ENCODE measurements at places on chromosomes 1 and 21. TPM values are rescaled to one million over a fixed set of nuclear protein-coding genes. Genes with fewer than 3 reads are reported as not detected.

The MYOG gene
- total RNA-seq: 15.7 TPM

GRCh38 chr21:27648560-27648959 lies 681.7 kb upstream of the ADAMTS5 start:
- no peak for DNase-seq

The SH2D5 gene
- total RNA-seq: 0.26 TPM

GRCh38 chr1:22286491-22286890 lies 143.6 kb upstream of the WNT4 start:
- DNase-seq: no peak

The NCAM2 gene
- total RNA-seq: 0.64 TPM

- DNase-seq: no peak
These were observed 4.0 kb downstream of the WDR26 start for GRCh38 chr1:224430511-224431113.

- no peak for DNase-seq
These were observed 127.8 kb downstream of the FOXD2 start for GRCh38 chr1:47565676-47566075.

- DNase-seq: no peak
These were observed 14.1 kb upstream of the ARF1 start for GRCh38 chr1:228068359-228068758.

The KRTAP7-1 gene
- total RNA-seq: not detected

The ZYG11A gene
- total RNA-seq: 0.18 TPM

The C1orf116 gene
- 0.08 TPM for total RNA-seq

DNA sequence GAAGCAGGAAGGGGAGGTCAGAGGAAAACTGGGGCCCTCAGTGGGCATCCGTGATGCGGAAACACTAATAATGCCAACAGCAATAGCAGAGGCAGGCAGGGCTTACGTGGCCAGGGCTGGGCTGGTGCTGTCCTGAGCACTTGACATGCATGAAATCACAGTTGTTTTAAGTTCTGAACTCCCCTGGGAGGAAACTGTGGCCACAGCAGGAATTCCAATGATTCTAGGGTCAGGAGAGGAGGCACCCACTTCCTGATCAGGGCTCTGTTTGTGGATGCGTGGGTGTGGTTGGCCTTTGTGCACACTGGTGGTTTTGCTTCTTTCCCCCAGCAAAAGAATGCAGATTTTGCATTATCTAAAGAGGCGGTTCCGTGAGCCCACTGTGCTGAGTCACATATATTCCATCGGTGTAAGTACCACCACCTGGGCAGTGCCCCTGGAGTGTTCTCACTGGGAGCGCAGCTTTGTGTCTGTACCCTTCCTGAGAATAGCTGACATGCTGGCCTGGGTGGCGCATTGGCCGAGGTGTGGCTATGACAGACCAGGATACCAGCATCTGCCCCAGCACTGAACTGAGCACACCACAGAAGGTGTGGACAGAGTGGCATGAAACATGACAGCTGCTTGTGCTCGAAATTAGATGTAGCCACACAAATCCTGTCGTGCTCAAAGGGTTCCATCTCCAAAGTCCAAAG lies 71.0 kb downstream of the PDE9A start:
- DNase-seq: no peak

The PTPRU gene
- 19.0 TPM for total RNA-seq

DNA sequence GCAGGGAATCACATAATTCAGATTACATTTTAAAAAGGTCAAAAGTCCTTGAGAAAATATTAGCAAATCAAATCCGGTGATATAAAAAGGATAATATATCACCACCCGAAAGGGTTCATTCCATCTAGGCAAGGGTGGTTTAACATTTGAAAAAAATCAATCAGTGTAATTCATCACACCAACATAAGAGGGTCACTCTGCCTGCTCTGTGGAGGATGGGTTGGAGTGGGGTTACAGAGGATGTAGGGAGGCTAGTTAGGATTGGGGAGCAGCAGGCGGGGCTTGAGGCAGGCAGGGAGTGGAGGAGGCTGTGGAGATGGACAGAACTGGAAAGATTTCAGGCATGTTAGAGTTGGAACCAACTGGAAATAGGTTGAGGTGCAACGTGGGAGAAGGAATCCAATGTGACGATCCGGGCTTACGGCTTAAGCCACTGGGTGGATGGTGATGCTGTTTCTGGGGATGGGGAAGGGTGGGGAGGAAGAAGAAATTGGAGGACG lies 12.5 kb downstream of the ADORA1 start:
- DNase-seq: no peak

The VANGL2 gene
- 79.8 TPM for total RNA-seq

GRCh38 chr1:245054507-245055270 lies 100.1 kb upstream of the KIF26B start:
- no peak for DNase-seq

DNA sequence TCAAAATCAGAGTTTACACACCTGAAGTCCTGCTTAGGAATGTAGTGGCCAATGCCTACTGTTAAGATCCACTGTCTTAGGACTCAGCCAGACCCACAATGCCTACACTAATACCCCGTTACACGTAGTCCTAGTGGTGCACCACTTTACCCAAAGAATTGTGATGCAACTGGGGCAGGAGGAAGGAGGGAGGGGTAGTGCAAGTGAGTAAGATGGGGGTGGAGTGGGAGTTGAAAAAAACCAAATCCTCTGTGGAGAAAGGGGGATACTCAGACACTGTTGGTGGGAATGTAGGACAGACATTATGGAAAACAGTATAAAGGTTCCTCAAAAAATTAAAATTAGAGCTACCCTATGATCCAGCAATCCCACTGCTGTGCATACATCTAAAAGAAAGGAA lies 19.5 kb downstream of the GLIS1 start:
- DNase-seq: no peak

The GBP2 gene
- 0.36 TPM for total RNA-seq

The KIAA0040 gene
- 4.1 TPM for total RNA-seq

The LRRC38 gene
- not detected for total RNA-seq

DNA sequence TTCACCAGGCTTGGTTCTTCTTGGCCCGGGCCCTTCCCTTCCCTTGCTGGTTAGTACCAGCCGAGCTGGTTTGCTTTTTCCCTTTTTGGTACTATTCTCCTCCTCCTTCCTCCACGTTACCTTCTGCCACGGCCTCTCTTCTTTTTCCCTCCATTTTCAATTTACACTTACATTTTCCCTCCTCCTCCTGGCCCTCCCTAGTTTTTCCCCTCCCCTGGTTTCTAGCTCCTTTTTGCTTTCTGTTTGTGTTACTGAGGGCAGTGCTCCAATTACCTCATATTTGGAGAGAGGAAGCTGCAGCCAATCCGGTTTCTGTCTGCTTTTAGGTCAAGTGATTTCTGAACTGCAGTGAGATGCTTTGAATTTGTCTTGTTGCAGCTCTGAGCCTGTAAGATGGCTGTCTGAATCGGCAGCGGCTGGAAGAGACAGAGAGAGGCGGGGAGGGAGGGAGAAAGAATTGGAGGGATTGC lies 63.7 kb downstream of the MACF1 start:
- DNase-seq: peak; percentile 18

The VSIG8 gene
- total RNA-seq: not detected

DNA sequence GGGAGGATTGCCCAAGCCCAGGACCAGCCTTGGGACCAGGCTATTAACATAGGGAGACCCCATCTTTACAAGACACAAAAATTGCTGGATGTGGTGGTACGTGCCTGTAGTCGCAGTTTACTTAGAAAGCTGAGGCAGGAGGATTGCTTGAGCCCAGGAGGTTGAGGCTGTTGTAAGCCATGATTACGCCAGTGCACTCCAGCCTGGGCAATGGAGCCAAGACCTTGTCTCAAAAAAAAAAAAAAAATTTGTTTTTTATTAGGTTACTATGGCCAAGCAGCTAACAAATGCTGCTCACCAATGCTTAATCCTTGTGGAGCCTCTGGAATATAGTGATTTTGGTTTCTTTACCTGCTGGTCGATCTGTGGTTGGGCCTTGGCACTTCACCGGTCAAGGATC lies 8.8 kb downstream of the ARID1A start:
- DNase-seq: no peak

GRCh38 chr1:5161372-5161771 lies 507.0 kb downstream of the AJAP1 start:
- no peak for DNase-seq

The SLC22A15 gene
- total RNA-seq: 21.9 TPM

DNA sequence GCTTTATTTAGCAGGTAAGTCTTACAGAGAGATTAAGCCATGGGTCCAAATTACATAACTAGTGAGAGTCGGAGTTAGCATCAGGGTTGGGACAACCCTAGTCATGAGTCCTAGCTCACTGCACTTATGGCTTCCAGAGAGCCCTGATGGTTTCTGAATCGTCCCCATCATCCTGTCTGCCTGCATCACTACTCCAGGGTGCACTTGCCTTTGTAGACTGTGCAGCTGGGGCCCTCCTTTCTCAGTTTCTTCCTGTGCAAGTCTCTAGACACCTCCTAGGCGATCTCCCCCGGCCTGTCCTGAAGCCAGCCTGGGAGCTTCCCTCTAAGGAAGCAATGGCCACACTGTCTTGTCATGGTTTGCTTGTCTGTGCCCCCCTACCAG lies 37.1 kb downstream of the KIAA0040 start:
- DNase-seq: no peak

The MAP3K7CL gene
- total RNA-seq: 1.0 TPM

The SLAMF9 gene
- not detected for total RNA-seq

The FAM72D gene
- 3.0 TPM for total RNA-seq

The ACTL8 gene
- 0.26 TPM for total RNA-seq

DNA sequence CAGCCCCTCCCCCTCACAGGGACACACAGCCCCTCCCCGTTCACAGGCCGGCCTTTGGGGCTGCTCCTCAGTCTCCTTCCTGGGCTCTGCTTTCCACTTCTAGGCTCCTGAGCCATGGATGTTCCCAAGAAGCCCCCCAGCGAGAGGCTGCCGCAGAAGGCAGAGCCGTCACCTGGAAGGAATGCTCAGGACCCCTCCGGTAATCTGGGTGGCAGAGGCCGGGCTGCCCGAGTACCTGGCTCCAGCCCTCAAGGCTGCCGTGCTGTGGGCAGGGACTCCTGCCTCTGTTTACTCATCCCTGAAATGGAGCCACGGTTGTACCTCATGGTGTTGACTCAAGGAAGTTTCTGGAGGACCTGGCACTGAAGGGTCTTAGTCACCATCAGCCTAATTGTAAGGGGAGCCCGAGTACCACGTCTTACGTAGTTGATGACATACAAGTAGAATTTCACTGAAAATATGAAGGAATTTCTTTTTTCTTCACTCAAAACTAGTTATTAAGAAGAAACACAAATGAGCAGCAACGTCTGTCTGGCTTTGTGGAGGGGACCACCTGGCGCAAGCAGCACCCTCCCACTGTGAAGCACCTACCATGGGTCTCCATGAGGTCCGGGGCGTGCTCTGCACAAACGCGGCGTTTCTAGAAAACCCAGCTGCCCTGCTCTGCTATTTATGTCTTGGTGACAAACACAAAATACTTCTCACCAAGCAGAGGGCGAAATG lies 33.7 kb downstream of the PRDM15 start:
- DNase-seq: no peak

GRCh38 chr1:164263540-164263939 lies 295.4 kb upstream of the PBX1 start:
- DNase-seq: no peak

- DNase-seq: no peak
These were observed 142.4 kb downstream of the GLUL start for GRCh38 chr1:182249201-182249676.

- DNase-seq: no peak
These were observed 354 bp downstream of the HAPLN2 start for GRCh38 chr1:156619582-156619955.

DNA sequence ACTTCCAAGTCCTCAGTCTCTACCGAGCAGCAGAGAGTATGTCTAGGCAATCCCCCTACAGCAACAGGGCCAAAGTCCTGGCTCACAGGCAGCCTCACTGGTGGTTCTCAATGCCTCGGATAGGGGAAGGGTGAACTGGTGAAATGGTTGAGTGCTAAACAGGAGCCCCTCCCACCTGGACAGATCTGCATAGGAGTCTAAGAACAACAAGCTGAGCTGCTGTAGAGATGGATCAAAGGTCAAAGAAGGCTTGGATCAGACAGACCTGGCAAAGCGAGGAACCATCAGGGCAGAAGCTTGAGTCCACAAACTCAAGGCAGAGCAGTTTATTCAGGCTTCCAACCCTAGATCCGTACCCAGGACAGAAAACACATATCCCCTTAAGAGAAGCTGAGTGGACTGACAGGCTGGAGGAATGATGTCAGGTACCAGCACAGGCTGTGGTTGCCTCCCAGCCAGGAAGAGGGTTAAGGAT lies 31.8 kb downstream of the RABIF start:
- DNase-seq: no peak

DNA sequence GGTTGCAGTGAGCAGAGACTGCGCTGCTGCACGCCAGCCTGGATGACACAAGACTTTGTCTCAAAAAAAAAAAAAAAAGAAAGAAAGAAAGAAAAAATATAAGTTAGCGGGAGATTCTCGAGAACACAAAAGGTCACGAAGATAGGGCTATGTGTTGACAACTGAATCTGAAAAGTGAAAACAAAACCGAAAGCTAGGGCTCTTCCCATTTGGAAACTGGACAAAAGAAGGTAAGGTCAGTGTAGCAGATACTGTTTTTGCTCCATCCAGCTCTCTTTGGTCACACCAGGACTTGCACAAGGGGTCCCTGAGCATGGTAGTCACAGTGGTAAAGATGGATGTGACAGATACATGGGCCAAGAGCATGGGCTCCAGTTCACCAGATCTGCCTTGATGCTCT lies 60.4 kb upstream of the MAP10 start:
- DNase-seq: no peak

The ZFP69B gene
- total RNA-seq: 4.0 TPM

GRCh38 chr21:44930543-44930981 lies 9.3 kb upstream of the SLX9 start:
- DNase-seq: no peak

The CR1L gene
- total RNA-seq: 48.0 TPM

- no peak for DNase-seq
These were observed 8.8 kb upstream of the ADAR start for GRCh38 chr1:154616659-154617345.

DNA sequence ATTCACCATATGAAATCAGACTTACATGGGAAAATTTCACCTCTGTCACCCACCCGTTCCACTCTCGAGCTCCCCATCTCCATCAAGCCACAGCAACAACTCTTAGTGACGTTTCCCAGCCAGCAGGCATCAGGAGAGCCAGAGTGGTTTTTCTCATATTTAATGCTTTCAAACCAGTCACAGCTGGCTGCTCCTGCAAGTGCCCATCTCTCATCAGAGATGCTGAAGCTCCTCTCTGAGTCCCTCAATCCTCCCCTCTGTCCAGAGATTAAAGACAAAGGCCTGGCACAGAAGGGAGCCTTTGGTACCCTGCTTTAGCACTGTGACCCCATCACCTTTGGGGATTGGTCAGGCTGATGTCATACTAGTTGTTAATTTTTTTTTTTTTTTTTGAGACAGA lies 277.3 kb downstream of the DNM3 start:
- DNase-seq: no peak

- no peak for DNase-seq
These were observed 316.8 kb downstream of the SETD4 start for GRCh38 chr21:35743571-35743970.

The ATP6V1G3 gene
- not detected for total RNA-seq

The MAP3K21 gene
- total RNA-seq: 0.67 TPM
